ENCODE measurements at places on chromosomes 2 and 18. TPM values are rescaled to one million over a fixed set of nuclear protein-coding genes. Genes with fewer than 3 reads are reported as not detected.

- no peak for DNase-seq
Measured at GRCh38 chr18:42392416-42392815, 437.4 kb downstream of the PIK3C3 start.

DNA sequence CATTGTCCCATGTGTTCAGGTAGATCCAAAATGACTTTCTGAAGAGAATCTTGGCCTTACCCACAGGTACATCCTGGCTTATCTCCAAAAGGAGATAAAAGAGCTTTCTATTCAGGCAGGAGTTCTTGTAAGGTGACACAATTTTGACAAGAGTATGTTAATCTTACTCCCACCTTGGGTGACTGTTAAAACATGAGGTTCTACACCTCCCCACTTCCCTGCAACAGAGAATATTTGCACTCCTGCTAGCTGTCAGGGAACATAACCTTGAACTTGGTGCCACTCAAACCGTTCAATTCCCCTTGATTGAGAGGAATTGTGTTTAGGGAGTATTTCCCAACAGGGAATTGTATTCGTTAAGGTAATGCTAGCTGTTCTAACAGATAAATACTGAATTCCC lies 372.5 kb upstream of the KLHL29 start:
- no peak for DNase-seq

DNA sequence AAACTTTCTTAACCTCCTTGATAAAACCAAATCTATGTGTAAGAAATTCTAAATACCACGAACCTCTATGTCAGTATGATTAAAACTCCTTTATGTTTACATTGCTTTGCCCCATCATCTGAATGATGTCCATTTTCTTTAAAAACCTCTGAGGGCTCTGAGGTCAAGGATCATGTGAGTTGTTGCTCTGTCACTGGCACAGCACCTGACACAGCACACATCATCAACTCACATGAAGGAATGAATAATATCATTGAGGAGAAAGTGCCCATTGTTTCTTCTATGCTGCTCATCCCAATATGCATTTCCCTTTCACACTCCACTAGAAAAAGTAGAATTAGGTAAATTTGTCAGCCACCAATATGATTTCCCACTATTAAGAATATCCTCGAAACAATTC lies 1178.7 kb upstream of the NRXN1 start:
- no peak for DNase-seq

GRCh38 chr18:44799382-44799906 lies 118.8 kb downstream of the SETBP1 start:
- DNase-seq, result no peak

GRCh38 chr2:52895726-52896340 lies 871.8 kb upstream of the CHAC2 start:
- DNase-seq, result no peak

- DNase-seq, result no peak
Measured at GRCh38 chr2:152320814-152321213, 14.2 kb upstream of the FMNL2 start.

- DNase-seq, result no peak
Measured at GRCh38 chr18:45056926-45057325, 376.2 kb downstream of the SETBP1 start.

GRCh38 chr2:105820691-105821090 lies 76.0 kb downstream of the NCK2 start:
- DNase-seq, result no peak

- DNase-seq, result peak; percentile 40
Measured at GRCh38 chr2:237685408-237685807, 58.0 kb downstream of the LRRFIP1 start.

GRCh38 chr2:75166491-75166890 lies 32.8 kb downstream of the TACR1 start:
- DNase-seq, result no peak

The CAPG gene
- 28.1 TPM for total RNA-seq

The BBS5 gene
- total RNA-seq, result 8.2 TPM

All from sigmoid colon (tissue), 7 donors.